SIG-M5 (cell line): ENCODE measurements at places on chromosomes 12 and 14.

- DNase-seq = no peak
These were observed 60.8 kb downstream of the PDE6H start for GRCh38 chr12:15033641-15034040.

GRCh38 chr14:29847056-29847380 is 80.6 kb downstream of the PRKD1 start:
- DNase-seq = no peak

DNA sequence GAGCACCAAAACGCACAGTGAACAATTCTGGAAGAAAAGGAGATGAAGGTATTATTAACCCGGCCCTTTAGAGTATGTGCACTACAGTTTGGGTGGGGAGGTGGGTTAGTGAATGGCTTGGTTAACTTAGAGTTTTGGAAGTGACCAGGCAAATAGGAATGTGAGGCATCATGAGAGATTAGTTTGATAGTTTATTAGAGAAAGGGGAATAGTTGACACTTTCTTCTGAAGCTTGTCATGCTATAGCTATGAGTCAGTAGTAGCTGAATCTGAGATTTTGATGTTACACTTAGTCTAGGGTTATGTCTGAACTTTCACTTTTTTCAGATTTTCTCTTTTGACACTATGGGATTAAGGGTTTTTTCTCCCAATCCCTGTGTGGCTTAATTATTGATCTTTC is 567.2 kb downstream of the SNAPC1 start:
- no peak for DNase-seq

- no peak for DNase-seq
These were observed 70.4 kb downstream of the TMEM116 start for GRCh38 chr12:111942557-111942956.

DNA sequence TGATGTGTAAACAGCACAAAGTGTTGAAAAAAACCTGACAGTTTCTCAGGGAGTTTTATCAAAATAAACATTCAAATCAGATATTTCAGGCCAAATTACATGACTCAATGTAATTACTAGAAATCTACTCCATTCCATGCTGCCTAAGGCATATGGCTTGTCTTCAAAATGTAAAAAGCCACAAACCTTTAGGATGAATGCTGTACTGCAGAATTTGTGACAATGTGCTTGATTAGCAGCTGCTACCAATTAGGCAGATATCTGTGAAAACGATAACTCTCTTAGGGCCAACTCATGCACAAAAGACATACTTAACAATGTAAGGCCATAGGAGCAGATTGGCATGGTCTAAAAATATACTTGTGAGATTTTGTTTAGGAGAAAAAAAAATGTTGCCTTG is 267.0 kb downstream of the DACT1 start:
- DNase-seq = no peak

DNA sequence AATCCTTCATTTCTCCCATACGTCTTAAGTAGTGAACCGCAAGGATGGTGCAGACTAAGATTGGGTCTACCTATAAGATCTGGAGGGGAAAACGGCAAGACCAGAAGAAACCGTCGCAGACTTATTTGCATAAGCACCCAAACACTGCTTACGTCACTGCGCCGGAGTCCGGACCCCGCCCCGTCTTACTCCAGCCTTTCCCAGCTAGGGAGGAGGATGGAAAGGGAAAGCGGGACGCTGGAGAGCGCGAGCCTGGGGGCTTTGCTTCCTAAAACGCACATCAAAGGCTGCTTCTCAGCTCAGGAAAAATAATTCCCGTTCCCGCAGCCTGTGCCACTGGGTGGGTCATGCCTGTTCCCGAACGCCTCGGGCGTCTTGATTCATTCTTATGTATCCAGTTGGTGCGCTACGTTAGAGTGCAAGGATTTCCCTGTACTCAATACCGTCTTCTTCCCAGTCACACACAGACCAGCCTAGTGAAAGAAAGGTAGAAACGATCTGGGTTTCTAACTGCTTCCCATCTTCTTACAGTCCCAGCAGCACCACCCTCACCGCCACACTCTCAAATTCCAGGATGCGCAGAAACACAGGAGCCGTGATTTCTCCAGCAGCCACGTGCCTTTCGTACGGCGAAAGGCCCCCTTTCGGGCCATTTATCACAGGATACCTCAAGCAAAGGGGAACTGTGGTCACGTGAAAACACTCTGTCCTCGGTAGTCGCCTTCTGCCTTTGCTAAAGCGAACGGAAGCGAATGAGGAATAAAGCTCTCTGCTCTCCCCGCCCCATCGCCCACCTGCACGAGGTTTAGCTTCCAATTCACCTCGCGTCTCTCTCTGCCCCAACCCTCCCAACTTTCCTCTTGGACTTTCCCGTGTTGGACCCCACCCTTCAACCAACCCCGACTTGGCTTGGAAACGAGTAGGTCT is 1.1 kb downstream of the SLC6A15 start:
- no peak for DNase-seq

DNA sequence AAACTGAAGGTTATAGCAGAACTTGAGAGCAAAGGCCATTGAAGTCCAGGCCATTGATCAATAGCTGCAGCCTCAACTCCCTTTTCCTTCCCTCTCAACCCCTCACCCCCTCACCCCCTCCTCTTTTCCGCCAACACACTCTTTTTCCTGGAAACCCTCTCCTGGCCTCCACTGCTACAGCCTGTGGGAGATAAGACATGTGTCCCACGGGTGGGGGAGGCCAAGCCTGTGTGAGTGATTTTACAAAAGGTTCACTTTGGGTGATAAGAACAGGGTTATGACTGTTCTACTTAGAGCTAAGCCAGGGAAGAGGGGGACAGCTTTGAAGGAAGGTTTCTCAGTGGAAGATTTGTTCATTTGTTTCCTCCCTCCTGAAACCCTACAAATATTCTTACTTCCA is 9.2 kb upstream of the FGF23 start:
- no peak for DNase-seq

DNA sequence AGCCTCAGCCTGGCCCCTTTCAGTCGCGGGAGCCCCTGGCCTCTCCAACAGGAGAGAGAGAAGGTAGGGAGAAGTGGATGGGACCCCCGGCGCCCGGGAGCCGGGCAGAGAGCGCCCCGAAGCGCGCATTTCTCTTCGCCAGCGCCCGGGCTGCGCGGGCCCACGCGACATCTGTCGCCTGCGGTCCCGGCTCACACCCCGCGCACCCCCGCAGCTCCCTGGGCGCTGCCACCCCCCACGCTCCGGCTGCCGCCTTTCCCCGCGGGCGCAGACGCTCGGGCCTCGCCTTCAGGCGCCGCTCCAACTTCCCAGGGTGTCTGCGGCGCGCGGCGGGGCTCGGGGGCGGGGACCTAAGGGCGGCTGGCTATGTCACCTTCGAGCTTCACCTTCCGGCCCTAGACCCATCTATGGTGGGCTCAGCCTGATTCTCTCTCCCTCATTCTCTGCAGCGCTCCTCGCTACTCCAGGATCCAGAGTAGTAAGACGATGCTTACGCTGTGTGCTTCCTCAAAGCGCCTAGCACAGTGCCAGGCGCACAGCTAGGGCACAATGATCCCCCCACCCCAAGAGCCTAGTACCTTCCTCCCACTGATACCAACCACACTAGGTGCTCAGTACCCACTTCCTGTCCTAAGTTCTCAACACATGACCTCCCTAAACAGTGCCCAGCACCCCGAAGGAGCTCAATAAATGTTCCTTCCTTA is 1.6 kb downstream of the HRK start:
- no peak for DNase-seq

- DNase-seq = no peak
These were observed 454.2 kb downstream of the AEBP2 start for GRCh38 chr12:19893514-19893913.

DNA sequence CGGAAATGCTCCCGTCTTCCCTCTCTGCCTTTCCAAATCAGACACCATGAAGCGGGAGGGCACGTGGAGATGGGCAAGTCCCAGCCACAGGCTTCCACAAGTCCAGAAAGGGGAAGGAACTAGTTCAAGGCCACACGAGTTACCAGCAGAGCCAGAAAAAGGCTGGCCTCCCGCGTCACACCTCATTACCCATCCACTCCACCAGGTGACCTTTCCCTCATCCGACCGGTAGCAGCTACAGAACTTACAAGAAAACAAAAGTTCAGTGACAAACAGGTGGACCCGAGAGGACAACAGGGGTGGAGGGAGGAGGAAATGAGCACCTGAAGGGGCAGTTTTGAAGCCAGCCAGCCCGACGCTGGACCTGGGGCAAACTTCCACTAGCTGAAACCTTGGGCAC is 46.9 kb downstream of the CHGA start:
- DNase-seq = no peak

DNA sequence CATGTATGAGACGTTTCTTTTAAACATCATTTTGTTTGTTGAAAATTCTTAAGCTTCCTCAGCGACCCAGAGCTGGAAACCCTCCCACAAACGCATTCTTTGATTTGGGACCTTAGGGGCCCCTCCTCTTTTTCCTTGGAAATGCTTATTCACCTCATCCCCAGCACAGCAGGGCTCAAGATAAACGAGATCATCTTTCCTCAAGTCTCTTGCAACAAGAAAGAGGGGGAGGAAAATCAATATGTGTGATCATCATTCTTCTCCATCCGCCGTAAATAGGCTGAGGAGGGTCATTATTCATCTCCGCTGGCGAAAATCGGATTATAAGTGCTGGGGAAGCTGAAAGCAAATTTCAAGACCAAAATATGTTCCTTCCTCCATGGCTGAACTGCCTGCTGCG is 1415.2 kb downstream of the AACS start:
- DNase-seq = no peak

GRCh38 chr12:13404631-13405473 is 208.3 kb downstream of the EMP1 start:
- no peak for DNase-seq

GRCh38 chr14:37195327-37195726 is 2.4 kb upstream of the MIPOL1 start:
- DNase-seq = no peak

DNA sequence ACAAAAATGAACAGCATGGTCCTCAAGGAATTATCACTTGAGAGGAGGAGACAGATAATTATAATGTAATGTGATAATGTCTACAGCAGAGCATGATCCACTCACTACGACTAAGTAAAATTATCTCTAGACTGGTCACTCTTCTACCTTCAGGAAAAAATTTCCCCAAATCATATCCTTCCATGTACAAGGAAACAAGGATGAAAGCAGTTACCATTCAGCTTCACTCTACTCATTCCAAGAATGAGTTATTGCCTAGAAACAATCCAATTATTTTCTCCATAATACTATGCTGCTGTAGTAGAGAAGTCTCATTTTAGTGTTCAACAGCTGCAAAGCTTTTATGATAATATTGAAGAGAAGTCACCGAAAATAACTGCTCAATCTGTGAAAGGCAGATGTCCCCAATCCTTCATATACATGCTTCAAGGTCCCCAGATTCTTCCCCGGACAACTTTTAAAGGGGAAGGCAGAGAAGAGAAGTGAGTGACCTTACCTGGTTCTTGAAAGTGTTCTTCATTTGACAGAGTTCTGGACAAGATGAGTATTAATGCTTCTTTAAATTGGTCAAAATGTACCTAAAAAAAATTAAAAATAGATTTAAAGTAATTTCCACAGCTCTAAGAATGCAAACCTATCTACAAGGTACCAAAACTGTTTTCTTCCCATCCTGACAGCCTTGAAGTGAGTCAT is 24.6 kb downstream of the NIN start:
- DNase-seq = no peak

- DNase-seq = no peak
These were observed 28.5 kb upstream of the GALNT16 start for GRCh38 chr14:69231486-69231885.

DNA sequence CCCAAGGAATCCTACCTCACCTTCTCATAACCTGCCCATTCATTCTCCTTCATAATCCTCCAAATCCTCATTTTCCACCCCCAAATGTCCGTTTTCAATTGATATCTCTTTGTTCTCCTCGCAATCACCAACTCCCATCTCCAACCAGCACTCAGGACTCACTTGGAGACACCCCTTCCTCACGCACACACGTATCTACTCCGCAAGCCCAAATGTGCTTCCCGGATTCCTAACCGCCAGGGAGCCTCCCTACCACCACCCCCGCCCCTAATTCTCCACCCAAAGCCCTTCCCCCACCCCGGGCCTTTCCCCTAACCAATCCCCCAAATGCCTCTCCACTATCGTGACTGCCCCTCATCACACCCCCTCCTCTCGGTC is 304 bp downstream of the KCTD10 start:
- DNase-seq = no peak

DNA sequence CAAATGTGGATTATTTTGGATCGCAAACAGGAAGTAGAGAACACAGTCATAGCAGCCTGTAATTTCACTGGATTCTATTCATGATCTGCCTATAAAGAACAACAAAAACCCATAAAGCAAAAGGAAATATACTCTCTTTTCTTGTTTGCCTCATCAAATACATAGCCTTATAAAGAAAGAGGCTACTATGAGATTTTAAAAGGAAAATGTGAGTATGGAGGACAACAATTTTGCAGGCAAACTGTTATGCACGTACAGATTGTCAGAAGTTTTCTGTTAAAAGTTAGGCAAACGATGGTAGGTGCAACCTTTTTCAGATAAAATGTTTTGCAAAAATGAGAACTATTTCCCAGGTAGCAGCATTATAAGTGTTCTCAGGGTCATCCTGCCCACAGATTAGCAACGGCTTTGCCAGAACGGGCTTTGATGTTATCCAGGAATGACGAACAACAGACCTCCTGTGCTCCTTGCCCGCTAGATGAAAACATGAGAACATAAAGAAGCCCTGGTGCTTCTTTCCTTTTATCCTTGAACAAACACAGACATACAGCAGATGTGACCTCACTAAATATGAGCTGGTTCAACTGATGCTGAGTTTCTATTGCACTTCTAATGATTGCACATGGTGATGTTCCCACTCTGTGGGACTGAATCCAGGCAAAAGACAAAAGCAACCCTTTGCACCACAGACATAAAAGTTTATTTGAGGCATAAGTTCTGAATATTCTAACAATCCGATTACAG is 88.1 kb downstream of the ITPR2 start:
- no peak for DNase-seq
